ENCODE measurements at places on chromosomes 11 and 22.

- DNase-seq = peak; percentile 59
These were observed 70.8 kb upstream of the NARS2 start for GRCh38 chr11:78645226-78646202.

GRCh38 chr11:123065621-123066020 lies 3.7 kb upstream of the HSPA8 start:
- DNase-seq = no peak

GRCh38 chr22:48765595-48765994 lies 1062.1 kb downstream of the BRD1 start:
- DNase-seq = no peak

DNA sequence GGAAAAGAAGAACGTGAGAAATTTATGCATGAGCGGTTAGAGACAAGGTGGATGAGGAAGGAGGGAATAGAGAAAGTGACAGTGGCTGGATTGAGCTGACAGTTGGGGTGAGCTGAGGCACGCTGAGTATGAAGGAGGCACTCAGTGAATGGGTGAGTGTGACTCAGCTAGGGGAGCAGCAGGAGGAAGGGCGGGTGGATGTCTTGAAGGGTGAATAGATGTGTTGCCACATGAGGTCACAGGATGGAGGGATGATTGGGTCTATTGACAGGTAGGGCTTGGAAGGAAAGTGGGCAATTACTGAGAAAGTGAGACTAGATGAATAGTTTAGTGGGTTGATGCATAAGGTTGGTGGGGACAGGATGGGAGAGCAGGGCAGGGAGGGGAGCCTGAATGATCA lies 8.0 kb downstream of the IFITM10 start:
- no peak for DNase-seq

GRCh38 chr22:42873356-42873755 lies 16.3 kb upstream of the ARFGAP3 start:
- DNase-seq = no peak

- peak; percentile 32 for DNase-seq
These were observed 17.3 kb downstream of the RPUSD4 start for GRCh38 chr11:126194121-126194543.

DNA sequence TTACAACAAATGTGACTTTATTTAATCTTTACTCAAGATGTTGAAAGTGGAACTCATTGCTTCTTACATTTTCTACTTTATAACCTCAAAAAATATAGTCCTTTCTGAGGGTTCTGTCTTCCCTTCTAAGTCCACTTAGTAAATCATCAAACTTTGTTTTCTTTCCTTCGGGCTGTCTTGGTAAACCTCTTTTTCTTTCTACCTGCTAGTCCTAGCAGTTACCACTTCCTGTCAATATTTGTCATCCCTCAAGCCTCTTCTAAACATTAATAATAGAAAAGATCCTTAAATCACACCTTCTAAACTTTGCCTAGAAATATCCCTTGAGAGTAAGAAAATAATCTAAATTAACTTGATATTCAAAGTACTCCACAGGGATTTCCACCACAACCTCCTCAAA lies 580.4 kb downstream of the CNTN5 start:
- DNase-seq = no peak

- no peak for DNase-seq
These were observed 98.9 kb downstream of the TRAF6 start for GRCh38 chr11:36411202-36411640.

DNA sequence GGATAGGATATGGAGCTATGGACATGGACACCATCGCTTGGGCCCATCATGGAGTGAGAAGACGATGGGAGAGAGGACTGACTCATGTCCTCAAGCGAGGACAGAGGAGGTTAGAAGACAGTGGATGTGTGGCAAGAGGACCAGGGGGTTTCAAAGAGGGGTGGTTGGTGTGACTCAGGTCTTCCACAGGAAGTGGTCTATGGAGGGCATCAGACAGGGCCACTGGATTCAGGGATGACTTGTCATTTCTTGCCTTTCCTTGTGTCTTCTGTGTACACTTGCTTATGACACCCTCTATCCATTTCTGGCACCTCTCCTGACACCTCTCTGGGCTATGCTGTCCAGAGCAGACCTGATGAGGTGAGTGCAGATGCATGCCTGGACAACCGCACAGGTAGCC lies 115.4 kb downstream of the OSBP2 start:
- DNase-seq = no peak
